COR-L47 (cell line): ENCODE measurements at places on chromosomes 3 and 15.

DNA sequence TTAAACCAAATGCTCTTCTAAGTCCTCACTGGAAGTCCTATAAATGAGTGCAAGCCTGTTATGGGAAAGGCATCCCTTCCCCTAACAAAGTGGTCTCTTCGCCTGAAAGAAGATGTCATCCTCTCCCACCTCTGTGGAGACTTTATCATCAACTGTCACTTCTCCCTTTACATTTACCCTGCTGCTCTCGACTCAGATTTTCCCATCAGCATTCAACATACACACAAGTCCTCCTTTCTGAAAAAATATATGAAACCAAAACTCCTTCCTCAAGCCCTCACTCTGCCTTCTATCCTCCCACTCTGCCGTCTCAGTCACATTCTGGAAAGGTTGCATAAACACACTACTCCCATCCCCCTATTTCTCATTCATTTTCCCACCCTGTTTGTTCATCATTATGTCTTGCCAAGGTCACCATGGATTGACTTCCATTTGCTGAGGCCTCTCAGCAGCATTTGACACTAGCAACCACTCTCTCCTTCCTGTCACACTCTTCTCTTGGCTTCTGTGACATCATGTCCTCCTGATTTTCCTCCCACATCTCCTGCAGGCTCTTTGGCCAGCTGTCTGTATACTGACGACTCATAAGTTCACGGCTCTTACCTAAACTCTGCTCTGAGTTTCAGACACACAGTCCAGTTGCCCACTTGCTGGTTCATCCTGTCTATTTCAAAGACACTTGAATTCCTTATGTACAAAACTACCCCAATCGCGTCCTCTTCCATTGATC lies 70.3 kb upstream of the SMAD3 start:
- no peak for DNase-seq

- DNase-seq, result no peak
Measured at GRCh38 chr3:189710620-189711402, 79.6 kb downstream of the TP63 start.

DNA sequence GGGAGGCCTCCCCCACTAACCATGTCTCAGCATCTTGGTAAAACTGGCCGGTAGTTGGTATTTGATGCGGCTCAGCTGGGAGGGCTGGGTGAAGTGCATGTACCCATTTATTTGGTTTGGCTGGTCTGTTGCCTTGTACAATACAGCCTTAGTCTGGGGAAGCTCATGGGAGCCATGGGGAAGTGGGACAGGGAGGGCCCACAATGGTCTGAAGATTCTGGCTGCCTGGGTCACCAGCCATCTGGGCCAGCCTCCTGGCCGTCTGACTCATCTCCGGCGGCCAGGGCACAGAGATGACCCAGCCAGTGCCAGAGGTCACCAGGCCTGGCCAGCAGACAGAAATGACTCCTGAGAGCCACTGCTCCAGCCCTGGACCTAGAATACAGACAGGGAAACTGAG lies 51.6 kb upstream of the SMAD6 start:
- no peak for DNase-seq

DNA sequence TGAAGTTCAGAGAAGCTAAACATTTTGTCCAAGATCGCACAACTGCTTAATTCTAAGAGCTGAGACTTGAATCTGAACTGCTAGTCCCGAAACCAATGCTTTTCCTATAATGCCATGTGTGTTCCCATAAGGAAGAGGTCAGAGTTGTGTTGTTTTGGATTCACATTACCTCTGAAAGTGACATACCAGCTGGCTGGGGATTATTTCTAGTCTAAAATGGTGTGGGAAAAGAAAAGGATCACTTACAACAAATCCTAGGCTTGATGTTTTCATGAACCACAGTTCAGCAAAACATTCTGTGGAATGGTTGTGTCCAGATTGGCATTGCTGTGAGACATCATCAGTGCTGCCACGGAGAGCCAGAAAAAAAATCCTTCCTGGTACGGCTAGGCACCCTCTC lies 35.0 kb upstream of the LRRC3B start:
- DNase-seq, result no peak

GRCh38 chr3:19455546-19455945 lies 307.2 kb downstream of the KCNH8 start:
- no peak for DNase-seq

DNA sequence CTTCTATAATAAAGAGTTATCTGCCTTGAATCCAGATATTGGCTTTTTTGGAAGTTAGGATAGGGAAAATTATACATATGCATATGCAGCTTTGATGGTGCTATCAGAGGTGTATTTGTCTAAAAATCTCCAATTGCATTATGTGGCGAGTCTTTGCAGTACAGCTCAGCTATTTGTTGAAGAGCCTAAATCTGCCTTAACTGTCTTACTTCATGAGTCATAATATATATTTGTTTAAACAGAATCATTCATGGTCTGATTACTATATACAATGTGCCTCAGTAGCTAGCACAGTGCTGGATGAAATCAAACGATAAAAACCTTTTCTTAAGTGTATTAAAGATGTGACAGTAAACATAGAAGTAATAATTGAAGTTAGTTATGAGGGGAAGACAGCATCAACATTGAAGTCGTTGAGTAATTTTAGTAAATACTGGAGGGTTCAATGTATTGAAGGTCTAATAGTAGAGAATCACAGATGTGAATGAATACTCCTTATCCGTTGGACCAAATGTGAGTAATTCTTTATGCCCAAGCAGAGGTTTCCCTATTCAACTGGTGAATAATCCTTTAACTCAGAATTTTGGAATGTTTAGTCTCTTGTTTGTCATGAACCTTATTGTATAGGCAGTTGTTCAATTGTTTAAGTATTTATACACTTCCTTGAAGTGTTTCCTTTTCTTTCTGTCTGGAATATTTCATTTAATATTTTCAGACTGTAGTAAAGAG lies 74.8 kb upstream of the NAALADL2 start:
- no peak for DNase-seq

DNA sequence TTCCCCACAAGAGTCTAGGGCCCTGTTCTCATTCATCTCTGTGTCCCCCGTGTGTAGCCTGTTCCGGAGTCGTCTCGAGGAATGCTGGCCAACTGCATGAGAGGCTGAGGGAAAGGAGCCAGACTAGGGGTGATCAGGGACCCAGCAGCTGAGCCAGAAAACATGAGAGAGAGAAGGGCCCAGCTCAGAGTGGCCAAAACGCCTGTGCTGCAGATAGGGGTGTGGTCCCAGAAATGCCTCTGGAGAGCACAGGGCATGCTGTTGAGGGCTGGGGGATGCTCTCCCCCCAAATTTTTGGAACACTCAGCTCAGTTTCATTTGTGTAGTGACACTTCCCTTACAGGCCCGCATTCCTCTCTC lies 14.1 kb downstream of the CYP1A2 start:
- DNase-seq, result no peak

DNA sequence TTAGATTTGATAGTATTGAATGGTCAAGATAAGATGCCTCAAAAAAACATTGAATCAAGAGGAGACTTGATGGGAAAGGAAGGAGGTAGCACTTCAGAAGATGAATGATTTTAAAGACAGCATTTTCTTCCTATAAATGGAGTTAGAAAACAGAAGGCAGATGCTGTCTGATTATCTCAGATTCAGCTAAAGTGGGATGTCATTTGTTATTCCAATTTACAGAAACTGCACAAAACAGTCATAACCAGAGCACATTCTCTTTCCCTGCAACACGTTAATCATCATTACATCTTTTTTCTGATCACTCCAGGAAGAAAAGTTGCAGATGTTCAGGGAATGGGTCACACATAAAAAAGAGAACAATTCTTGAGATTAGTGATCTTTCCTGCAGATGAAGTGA lies 1141.8 kb downstream of the SI start:
- DNase-seq, result no peak

DNA sequence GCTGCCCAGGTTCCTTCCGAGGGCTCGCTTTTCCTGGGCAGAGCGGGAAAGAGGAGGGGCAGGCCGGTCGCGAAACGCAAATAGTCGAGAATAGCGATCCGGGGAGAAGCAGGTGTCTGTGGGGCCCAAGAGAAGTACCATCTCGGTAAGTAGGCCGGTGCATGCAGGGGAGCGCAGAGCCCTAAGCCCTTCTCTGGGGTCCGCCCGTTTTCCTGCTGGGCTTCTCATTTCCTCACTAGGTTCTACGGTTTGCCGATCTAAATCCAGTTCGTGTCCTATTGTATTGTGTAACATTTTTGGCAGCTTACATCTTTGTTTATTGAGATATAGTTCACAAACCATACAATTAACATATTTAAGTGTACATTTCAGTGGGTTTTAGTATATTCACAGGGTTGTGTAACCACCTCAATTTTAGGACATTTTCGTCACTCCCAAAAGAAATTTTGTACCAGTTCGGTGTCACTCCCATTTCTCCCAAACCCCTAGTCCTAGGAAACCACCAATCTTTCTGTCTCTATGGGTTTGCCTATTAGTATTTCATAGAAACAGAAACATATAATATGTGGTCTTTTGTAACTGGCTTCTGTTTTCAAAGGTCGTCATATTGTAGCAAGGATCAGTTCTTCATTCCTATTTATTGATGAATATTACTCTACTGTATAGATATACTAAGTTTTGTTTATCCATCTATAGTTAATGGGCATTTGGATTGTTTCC lies 6.8 kb upstream of the TRIM69 start:
- DNase-seq, result peak; percentile 19

GRCh38 chr15:81096398-81096797 lies 37.7 kb upstream of the CFAP161 start:
- DNase-seq, result no peak

DNA sequence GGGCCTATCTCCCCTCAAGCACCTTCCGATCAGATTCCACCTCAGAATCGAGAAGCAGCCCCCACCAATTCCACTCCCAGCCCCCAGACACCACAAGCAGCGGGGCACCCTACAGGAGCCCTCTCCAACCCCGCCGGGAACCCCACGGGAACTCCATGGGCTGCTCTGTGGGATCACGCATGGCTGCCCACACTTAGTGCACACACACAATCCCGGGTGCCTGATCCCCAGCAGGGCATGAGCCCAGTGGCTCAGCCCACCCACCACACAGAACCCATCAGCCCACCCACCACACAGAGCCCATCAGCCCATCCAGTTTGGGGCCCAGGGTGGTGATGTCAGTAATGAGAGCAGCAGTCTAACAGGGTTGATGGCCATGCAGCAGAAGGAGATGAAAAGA lies 141.6 kb upstream of the LINGO1 start:
- no peak for DNase-seq

DNA sequence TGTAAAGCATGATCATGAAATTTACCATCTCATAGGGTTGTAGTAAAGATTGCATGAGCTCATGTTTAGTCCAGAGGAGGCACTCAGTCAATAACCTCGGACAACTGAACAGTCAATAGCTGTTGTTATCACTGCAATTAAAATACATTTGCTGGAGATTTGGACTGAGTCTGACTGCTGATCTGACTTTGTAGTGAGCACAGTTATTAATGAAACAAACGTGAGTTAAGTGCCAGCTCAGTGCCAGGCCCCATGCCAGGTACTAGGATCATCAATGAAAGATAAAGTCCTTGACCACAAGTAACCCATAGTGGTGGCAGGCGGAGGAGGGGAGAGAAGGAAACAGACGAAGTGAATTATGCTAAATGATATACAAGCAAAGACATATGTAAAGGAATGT lies 43.7 kb upstream of the PRICKLE2 start:
- DNase-seq, result no peak

- DNase-seq, result peak; percentile 96
Measured at GRCh38 chr15:31306426-31307269, 20.0 kb upstream of the KLF13 start.

- DNase-seq, result no peak
Measured at GRCh38 chr15:88509964-88510363, 36.5 kb downstream of the DET1 start.

DNA sequence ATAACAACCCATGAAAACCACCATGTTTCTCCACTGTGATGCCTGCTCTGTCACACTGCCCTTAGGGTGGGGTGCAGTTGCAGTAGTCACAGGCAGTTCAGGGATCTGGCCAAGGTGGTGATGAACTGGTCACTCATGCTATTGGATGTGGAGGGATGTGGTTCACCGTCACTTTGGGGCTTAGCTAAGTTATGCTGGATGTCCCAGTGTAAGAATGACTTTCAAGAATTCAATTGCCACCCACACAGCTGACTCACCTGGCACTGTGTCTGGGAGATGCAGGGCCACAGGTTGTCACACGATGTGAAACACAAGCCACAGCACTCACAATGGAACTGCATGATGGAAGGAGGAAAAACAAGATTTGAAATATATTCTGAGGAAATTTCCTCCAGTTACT lies 146.1 kb upstream of the CTNNB1 start:
- DNase-seq, result no peak

- no peak for DNase-seq
Measured at GRCh38 chr3:73383470-73384049, 241.2 kb downstream of the PDZRN3 start.

DNA sequence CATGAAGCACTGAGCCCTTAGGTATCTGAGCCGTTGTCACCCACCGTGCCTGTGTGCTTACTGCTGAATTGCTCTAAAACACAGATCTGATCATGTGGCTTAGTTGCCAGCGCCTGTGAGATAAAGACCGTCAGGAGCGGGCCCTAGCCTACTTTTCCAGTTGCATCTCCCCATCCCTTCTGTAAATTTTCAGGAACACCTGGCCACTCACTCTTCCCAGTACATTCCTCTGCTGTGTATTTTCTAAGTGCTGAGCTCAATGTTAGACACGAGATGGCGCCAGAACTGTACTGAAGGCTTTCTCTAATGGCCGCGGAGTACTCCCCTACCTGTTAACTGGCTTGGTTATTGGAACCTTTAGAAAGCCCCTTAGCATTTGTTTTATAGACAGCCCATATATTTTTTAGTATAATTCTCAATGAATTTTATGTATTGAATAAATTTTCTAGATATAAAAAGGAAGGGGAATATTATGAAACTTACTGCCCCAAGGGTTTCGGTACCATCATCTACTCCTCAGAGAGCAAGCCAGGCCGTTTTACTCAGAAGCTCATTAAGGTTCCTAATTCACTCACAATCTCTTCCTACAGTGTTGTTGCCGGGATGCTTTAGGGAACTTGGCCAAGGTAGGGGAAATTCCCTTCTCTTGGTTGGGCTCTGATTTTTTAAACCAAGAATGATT lies 16.7 kb upstream of the WNT7A start:
- DNase-seq, result peak; percentile 31

DNA sequence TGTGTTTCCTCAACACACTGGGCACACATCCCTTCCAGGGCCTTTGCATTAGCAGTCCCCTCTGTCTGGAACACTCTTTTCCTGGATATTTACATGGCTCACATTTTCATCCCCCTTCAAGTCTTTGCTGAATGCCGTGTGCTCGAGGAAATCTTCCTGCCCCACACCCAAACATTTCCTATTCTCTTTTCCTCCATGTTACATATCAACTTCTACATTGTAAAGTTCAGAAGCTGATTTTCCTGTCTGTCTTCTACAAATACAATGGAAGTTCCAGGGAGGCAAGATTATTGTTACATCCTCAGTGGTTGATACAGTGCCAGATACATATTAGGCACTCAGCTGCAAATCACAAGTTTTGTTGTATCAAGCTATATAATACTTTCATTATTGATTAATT lies 4.1 kb downstream of the ACAD11 start:
- no peak for DNase-seq

- DNase-seq, result no peak
Measured at GRCh38 chr15:35427091-35427490, 118.9 kb downstream of the DPH6 start.
